ENCODE measurements at places on chromosomes 11 and 22.

GRCh38 chr11:118882491-118882890 is 1.2 kb upstream of the CXCR5 start:
- no peak for DNase-seq

- no peak for DNase-seq
These were observed 2.7 kb downstream of the OR51D1 start for GRCh38 chr11:4639931-4640330.

- DNase-seq: no peak
These were observed 58.8 kb upstream of the SYN3 start for GRCh38 chr22:33116841-33117547.

- no peak for DNase-seq
These were observed 32.1 kb upstream of the TPBGL start for GRCh38 chr11:75208446-75208845.

GRCh38 chr11:102990145-102990544 is 34.6 kb upstream of the MMP13 start:
- DNase-seq: no peak

DNA sequence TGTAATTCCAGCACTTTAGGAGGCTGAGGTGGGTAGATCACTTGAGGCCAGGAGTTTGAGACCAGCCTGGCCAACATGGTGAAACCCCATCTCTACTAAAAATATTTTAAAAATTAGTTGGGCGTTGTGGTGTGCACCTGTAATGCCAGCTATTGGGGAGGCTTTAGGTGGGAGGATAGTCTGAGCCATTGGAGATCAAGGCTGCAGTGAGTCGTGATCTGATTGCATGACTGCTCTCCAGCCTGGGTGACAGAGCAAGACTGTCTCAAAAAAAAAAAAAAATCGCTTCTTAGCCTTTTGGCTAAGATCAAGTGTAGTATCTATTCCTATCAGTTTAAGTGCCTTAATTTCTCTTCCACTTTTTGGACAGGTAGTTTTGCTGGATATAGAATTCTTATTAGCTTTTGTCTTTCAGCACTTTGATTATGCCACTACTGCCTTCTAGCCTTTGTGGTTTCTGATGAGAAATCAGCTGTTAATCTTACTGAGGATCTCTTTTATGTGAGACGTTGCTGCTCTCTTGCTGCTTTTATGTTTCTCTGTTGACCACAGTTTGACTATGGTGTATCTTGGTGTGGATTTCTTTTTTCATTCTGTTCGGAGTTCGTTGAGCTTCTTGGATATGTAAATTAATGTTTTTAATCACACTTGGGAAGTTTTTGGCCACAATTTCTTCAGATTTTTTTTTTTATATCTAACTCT is 24.7 kb downstream of the CHEK1 start:
- DNase-seq: no peak

- DNase-seq: no peak
These were observed 2.8 kb upstream of the ANO9 start for GRCh38 chr11:444396-445144.

- DNase-seq: no peak
These were observed 189.8 kb downstream of the KIRREL3 start for GRCh38 chr11:126810776-126811175.

DNA sequence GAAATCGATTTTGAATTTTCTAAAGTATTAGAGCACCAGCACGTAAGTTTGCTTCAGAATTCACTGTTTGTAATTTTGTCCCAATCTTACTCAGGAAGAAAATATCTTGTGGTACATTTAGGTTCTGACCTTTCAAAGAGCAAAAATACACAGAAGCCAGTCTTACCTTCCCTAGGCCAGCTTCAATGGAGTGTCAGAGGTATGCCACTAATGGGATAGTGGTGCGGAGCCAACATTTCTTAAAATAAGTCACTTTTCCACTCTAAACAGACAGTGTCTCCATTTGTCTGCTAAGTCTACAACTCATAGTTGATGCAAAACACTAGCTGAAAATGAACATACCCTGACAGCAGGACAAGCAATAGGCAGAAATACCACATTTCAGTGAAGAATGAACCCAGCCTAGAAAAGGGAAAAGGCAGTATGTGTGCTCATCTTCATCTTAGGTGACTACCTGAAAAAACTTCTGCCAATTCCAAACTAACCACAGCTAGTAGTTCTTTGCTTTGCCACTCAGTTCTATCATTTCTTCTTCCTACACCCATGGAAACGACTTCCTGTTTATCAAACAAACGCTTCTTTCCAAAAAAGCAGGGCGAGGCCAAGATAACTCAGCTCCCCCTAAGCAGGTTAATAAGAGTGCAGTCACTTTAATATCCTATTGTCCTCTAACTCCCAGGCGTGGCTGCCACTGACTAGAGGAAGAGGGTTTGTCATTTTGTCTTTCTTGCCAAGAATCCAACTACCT is 94.0 kb upstream of the APOA1 start:
- DNase-seq: no peak

DNA sequence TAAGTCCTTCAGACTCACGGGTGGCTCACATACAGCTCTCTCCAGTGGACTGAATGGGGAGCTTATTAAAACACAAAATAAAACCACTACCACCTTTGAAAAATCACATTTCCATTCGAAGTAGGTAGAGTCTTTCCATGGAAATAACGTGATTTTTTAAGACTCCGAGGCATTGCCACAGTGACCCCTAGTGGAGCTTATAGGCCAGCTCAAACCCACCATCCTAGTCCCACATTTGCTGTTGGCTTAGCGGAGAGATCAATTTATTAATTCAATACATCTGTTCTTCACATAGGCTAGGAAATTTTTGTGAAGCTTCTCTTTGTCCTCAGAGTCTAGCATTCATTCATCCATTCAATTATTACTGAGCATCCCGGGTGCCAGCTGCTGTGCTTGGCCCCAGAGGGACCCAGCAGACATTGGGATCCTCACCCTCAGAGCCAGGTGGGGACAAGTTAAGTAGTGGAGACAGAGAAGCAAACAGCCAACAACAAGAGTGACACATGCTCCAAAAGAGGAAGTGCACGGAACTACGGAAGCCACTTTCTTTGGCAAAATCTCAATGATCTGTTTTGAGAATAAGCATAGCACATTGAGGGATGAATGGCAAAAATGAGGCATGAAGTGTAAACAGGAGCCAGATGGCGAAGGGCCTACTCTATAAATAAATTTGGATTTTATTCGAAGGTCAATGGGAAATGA is 10.2 kb upstream of the P4HA3 start:
- DNase-seq: no peak

DNA sequence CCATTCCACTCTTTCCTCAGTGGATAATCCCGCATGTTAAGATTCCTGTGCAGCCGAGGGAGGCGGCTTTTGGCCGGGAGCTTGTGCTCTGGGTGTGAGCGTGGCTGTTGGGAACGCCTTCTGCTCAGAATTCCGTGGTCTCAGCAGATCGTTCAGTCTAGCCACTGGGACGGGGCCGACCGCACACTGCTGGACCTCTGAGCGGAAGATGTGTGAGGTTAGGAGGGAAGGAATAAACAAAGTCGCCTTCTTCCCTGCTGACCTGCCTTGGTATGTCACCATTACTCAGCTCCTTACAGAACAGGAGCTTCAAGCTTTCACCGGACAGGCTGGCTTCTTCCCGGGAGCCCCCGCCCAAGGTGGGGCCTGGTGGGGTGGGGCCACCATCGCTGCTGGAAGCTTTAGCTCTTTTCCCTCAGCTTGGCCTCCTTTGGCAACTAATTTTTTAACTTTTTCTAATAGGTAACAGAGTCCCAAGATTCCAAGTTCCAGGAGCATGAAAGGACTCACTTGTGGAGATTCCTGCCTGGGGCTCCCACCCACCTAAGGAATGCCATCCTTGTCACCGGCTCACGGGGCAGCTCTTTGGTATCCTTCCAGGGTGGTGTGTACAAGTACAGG is 22.5 kb upstream of the SEPTIN5 start:
- DNase-seq: no peak

All from hippocampal formation (tissue), 2 donors.